ENCODE measurements at places on chromosomes 3 and 15. TPM values are rescaled to one million over a fixed set of nuclear protein-coding genes. Genes with fewer than 3 reads are reported as not detected.

DNA sequence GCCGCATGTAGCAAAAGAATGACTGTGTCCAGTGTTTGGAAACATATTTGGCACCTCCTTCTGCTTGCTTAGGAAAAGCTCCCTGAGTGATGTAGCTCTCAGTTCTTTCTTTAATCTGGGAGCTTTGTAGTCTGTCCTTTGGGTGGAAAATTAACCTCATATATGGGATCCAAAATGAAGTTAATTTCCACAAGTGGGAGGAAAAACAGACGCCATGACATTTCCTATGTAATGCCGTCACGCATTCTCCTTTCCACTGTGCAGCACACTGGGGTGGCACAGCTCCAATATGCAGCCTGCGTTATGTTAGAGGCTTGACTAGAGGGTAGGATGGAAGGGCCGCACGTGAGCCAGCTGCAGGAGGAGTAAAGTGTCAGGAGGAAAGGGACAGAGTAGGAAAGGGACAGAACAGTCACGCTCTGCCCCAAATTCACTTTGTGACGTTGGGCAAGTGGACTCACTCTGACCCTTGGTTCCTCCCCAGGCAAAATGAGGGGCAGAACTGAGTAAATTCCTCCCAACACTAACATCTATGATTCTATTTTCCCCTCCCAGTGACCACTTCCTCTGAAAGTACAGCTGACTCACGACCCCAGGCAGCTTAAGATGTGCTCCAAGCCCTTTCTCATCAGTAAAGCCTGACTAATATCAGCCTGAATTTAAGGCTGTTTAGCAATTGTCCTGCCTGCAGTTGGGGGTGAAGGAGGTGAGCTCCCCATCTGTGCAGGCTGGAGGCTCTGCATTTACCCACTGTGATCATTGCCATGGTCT is 176.5 kb upstream of the PFN2 start:
- DNase-seq, result peak; percentile 92

DNA sequence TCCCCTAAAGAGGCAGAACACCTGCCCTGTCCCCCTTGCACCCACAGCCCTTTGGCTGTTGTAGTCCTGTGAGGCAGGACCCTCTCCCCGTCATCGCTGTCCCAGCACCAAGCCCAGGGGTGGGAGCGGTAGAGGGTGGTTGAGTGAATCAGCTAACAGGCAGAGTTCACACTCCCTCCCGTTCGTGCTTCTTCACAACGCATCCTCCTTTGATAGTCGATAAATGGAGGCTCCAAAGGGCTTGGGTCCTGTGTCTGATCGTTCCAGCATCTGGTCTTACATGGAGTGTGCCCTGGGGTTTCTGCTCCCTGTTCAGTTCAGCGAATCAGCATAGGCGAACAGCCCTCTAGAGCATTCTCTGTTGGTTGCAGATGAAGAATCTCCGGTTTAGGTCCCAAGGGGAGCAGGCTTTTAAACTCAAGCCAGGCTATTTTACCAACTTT is 820 bp upstream of the HMCES start:
- no peak for DNase-seq

DNA sequence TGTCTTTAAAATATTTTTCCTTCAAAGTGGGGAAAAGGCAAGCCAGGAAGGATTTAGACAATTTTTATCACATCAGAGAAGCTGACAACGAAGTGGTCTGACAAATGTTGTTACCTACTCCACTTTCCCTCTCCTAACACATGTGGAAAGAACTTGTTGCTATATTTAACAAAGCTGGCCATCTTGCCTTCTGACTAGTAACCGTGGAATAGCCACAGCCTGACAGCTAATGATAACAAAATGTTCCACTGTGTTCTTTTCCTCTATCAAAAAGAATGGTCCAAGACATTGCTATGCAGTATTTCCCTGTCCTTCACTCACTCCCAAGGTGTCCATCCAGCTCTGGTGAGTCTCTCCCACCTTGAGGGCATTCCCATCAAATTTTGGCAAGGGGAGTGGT is 481.4 kb upstream of the THBS1 start:
- DNase-seq, result no peak

The GOLGA6L7 gene
- not detected for total RNA-seq

DNA sequence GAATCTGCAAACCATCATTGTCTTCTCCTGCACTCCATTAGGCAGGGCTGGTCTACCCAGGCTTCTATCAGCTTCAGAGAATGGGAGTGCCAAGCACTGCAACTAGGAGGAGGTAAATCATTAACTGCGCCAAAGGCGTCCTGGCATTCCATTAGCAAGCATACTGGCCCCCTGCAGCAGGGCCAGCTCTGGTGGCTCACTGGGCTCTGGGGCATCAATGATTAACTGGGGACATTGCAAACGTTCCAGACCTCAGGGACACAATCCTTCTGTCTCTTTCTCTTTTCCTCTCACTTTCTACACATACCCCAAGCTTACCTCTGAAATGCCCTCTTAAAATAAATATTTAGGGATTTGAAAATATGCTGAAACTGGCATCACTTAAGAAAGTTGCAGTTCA is 129.0 kb downstream of the MYLK start:
- no peak for DNase-seq

DNA sequence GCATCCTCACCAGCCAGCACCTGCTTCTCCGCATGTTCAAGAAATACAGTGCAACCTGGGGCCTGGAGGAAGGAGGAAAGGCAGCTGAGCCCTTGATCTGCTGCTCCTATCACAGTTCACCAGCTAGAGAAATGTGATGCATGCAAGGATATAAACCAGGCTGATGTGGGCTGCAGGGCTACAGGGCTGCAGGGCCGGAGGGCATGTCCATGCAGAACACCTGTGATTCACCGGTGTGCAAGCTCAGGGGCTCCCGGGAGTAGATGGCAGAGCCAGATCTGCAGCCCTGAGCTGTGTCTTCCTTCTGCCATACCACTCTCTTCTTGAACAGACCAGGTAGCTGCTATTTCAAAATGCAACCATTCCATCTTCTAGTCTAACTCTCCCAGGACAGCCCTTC is 84.9 kb downstream of the HMG20A start:
- peak; percentile 38 for DNase-seq

DNA sequence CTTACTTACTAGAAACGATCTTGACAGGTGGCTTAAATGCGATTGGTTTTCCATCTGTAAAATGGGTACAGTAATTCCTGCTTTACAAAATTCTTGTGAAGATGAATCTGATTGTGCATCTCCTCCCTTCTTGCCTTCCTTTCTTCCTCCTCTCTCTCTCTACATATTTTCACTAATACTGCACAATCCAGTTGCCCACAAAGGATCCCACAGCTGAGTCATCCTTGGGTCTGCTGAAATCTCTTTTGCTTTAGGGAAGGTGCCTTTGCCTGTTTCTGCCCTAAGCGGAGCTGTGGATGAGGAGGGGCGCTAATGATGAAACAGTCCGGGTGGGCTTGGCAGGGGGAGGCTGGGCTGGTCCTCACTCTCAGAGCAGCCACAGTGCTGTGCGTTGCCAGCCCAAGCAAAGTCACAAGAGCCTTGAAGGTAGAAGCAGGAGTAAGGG is 46.1 kb downstream of the AMOTL2 start:
- peak; percentile 70 for DNase-seq
